ENCODE measurements at places on chromosomes 11 and 22.

GRCh38 chr11:115657586-115657985 lies 153.4 kb upstream of the CADM1 start:
- DNase-seq = no peak

DNA sequence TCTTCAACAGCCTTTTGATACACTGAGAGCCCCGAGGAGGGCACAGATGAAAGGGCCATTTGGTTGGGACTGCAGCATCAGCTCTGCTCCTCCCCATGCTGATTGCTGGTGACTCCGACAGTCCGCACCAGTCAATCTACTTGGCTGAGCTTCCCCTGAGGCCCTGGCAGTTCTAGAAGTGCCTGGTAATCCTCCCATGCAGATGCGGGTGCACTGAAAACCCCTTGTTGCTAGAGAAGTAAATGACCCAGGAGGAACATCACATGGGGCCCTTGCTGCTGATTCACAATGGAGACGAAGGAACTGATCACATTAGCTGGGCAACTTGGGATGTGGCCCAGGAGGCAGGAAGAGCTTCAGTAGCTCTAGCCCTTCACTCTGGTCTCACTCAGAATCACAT lies 35.2 kb upstream of the RIC3 start:
- no peak for DNase-seq

DNA sequence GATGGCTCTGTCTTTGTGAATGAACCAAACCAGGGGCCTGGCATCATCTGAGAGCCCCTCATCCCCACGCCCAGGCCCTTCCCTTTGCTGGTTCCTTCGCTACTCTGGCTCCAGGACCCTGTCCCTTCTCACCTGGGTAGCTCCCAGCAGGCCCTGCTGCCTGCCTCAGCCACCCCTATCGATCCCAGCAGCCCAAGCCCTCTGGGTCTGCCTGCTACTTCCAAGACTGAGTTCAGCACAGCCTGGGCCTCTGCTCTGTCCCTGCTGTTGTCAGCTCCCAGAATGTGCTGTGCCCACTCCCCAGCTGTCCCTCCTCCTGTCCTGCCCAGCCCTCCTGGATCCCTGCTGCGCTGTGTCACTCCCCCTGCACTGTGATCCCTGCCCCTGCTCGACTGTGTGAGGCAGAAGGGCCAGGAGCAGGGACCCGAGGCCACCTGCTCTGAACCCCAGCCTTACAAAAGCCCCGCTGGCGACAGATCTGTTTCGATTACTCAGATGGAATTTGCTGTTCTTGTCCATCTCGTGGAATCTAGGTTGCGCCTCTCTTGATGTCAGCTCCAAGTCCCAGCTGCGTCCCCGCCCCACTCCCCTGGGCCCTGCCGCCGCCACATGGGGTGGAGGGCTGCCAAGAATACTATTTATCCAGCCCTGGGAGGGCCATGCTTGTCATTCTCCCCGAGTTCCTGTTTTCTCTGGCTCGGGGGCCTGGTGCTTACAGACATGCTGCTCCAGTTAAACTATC lies 13.0 kb downstream of the MRPL21 start:
- DNase-seq = no peak

- no peak for DNase-seq
Measured at GRCh38 chr22:38027487-38027886, 29.7 kb upstream of the PICK1 start.

DNA sequence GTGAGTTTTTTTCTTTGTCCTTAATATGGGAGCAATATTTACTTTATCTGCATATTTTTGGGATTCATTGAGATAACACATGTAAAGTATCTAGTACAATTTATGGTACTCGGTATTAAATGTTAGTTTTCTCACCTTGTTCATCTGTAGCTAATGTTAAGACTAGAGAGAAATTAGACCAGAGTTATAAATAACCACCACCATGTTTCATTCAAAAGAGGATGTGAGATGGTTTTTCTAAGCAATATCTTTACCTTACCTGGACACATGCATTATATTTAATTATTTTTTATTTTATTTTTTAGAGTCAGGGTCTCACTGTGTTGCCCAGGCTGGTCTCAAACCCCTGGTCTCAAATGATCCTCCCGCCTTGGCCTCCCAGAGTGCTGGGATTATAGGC lies 18.4 kb downstream of the ARHGAP42 start:
- no peak for DNase-seq

- no peak for DNase-seq
Measured at GRCh38 chr11:110573411-110573810, 138.8 kb downstream of the ARHGAP20 start.

DNA sequence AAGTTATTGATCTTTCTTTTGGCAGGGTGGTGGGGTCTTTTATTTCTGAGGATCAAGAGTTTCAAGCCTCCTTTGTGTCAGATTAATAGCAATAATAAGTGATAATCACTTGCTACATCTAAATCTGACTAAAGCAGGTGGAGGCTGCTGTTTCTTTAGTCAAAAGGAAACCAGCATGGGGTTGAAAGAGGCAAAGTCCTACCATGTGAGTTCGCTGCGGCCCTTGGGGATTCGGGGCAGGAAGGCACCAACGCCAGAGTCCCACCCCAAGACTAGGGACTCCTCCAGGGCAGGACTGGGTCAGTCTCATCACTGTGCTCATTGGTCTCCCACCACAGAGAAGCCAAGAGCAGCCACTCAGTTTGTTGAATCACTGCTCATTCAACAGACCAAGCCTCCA lies 73.0 kb downstream of the TENM4 start:
- no peak for DNase-seq

GRCh38 chr22:49767355-49768062 lies 60.2 kb downstream of the BRD1 start:
- no peak for DNase-seq
